Mesendoderm (in vitro differentiated cells): ENCODE measurements at places on chromosomes 1 and 21.

- DNase-seq = no peak
Observed at GRCh38 chr1:75984781-75985180, 52.6 kb upstream of the ASB17 start.

DNA sequence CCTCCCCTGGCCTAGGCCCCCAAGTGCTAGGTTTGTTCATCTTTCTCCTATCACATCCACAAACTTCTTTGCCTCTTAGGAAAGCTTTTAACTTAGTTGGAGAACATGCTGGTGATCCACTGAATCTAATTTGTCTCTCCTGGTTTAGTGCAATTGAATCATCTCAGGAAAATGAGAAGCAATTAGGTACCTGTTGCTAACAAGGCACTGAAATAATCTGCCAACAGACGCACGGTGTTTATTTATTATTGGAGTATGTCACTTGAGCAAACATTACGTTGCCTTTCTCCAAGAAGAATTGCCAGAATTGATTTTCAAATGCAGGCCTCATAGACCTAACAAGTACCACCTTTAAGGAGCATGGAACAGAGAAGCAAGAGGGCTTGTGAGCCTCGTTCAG lies 309.4 kb downstream of the NFIA start:
- no peak for DNase-seq

GRCh38 chr1:164163289-164163849 lies 395.6 kb upstream of the PBX1 start:
- peak; percentile 11 for DNase-seq

DNA sequence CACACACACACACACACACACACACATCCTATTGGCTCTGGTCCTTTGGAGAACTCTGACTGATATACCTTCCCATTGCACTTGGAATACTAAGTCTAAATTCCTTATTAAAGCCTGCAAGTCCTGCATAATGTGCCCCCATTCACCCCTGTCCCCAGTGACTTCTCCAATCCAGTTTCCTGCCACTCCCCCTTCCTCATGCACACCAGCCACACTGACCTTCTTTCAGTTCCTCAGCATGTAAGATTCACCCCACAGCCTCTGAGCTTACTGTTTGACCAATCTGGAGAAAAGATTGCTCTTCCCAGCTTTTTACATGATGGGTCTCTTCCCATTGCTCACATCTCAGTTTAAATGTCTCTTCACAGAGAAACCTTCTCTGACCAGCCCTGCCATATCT lies 146.6 kb downstream of the TBX15 start:
- no peak for DNase-seq

GRCh38 chr1:225812488-225813213 lies 2.7 kb downstream of the EPHX1 start:
- no peak for DNase-seq

GRCh38 chr1:184569106-184569505 lies 182.3 kb downstream of the C1orf21 start:
- no peak for DNase-seq
